Pancreas (tissue), 10 donors: ENCODE measurements at places on chromosomes 16 and 17. TPM values are rescaled to one million over a fixed set of nuclear protein-coding genes. Genes with fewer than 3 reads are reported as not detected.

The TBC1D3C gene
- 0.19 TPM for polyA plus RNA-seq

- DNase-seq = no peak
These were observed 41.3 kb downstream of the TMEM100 start for GRCh38 chr17:55681342-55681700.

GRCh38 chr16:79571065-79571902 lies 29.3 kb downstream of the MAF start:
- DNase-seq = no peak

- no peak for DNase-seq
These were observed 6.8 kb downstream of the KRT38 start for GRCh38 chr17:41434005-41434404.

GRCh38 chr16:24984903-24985675 lies 30.1 kb downstream of the ARHGAP17 start:
- no peak for DNase-seq
